Activated naive CD4-positive, alpha-beta T cell (primary cell): ENCODE measurements at places on chromosomes 2 and 18.

DNA sequence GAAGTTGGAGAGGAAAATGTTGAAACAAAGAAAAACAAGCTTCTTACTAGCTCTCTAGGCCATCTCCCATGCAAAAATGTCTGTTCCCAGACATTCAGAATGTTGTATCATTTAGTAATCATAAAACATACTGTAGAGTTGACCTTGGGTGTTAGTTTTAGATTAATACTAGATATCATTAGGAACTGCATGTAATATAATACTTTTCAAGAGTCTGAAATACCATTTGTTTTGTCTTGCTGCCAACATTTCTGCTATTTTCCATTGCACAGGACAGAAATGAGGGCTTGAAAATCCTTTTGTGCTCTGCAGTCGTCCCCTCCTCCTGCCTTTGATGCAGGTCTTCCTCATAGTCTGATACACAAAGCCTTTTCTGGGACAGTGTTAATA, 89.5 kb upstream of the RBMS1 start:
- DNase-seq = no peak

DNA sequence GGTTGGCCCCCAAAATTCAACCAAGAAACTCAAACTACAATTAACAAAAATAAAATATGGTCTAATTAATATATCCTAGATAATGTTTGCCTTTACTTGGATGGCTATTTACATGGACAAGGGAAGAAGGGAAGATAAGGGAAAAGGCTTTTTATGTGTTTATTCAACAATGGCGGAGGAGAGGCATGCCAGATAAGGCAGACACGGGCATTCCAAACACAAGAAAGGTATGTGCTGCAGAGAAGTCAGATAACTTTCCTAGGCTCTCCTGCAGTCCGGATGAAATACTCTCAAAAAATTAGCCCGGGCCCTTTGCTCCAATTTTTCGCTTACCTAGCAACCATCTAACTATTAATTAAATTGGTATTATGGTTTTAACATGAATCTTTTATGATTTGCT, 5.1 kb upstream of the TTR start:
- DNase-seq = no peak

DNA sequence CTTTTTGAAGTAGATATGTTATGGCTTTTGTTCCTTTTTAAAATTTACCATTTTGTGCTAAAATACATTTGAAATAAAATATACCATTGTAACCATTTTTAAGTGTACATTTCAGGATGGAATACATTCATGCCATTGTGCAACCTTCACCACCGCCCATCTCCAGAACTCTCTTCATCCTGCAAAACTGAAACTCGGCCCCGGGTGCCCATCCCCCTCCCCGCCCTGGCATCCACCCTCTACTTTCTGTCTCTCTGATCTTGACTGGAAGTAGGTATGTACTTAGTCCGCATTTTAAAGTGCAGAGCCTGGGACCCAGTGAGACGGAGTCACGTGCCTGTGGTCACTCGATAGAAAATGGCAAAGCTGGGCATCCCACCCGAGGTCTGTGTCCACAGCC, 45.6 kb downstream of the DIPK1C start:
- DNase-seq = no peak

DNA sequence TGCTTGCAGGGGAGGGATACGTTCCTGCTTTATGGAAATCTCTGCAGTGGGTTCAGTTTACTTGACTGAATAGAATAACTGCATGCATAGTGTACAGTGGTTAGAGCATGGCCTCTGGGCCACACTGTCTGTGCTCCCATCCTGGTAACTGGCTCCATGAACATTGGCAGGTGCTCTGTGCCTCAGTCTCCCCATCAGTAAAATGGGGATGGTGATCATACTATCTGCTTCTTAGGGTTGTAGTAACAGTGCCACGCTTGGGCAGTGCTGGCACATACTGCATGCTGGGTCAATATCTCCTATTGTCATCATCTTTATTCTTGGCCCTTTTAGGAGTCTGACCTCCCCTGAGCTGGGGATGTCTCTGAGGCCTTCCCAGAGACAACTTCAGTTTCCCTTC, 117.3 kb downstream of the CTIF start:
- DNase-seq = no peak

DNA sequence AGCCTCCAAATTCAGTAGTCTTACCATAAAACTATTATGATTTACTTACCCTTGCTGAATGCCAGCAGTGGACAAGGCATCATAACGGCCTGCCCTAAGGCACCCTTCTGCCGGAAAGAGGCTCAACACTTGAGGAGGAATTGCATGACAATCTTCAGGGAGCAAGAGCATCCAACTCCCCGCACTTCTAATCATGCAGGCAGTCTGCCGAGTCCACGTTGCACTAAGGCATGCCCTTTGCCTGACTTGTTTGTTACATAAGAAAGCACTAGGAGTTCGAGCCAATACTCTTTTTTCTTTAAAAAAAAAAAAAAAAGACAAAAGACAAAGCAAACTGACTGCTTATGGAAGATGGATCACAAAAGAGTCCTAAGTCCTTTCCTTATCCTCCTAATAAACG, 17.9 kb upstream of the SPTBN1 start:
- no peak for DNase-seq

DNA sequence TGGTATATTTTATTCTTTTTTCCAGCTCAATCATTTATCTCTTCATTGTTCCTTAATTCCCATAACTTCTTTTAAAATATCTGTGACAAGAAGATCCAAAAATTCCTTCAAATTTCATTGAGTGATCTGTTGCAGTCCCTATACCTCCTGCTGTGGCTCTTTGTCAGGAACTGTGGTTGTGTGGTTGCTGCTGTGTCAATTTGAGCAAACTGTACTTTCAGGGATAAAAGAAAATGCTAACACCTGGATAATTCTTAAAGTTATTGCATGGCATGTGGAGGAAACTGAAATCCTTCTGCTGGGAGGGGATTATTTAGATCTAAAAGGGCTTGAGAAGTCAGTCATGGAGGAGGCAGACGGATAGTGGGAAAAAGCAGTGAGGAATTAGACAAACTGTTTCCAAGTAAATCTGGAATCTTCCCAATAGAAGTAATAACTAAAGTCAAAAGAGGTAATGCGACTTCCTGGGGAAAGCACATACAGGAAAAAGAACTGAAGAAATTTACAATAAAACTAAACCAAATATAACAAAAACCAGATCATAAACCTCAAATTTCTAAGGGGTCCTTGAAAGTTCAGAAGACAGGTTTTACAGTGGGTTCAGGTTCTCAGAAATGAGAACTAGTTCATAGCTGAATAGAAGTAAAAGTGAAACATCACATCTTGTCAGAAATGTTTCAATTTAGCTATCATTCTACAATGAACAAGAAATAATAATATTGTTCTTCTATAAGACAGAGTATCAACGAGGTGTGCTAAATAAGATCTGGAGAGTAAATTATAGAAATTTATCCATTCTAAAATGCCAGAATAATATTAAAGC, 33.5 kb upstream of the CD226 start:
- no peak for DNase-seq

- DNase-seq = no peak
Measured at GRCh38 chr18:70645971-70646370, 357.1 kb downstream of the SOCS6 start.

- no peak for DNase-seq
Measured at GRCh38 chr2:43776324-43776723, 2.5 kb downstream of the DYNC2LI1 start.

- DNase-seq = no peak
Measured at GRCh38 chr18:28729321-28729720, 552.4 kb upstream of the CDH2 start.

GRCh38 chr2:239598732-239599090, 197.9 kb upstream of the HDAC4 start:
- DNase-seq = no peak

- DNase-seq = no peak
Measured at GRCh38 chr2:108834620-108835019, 48.0 kb downstream of the CCDC138 start.

DNA sequence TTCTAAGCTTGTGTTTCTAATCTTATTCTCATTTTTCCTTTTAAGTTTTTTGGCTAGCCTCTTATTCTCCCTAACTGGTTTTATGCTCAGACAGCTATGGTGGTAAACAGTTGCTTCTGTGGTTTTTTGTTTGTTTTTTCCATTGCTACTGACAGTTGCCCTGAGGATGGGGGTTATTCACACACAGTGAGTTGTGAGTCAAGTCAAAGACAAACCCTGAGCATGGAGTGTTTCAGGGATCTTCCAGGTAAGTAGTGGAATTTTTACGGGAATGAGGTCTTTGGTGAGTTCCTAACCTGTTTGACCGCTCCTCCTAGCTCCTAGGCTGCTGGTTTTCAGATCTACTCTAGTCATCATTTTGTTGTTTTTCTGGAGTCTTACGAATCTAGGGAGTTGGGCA, 162.8 kb downstream of the ZNF407 start:
- DNase-seq = no peak

DNA sequence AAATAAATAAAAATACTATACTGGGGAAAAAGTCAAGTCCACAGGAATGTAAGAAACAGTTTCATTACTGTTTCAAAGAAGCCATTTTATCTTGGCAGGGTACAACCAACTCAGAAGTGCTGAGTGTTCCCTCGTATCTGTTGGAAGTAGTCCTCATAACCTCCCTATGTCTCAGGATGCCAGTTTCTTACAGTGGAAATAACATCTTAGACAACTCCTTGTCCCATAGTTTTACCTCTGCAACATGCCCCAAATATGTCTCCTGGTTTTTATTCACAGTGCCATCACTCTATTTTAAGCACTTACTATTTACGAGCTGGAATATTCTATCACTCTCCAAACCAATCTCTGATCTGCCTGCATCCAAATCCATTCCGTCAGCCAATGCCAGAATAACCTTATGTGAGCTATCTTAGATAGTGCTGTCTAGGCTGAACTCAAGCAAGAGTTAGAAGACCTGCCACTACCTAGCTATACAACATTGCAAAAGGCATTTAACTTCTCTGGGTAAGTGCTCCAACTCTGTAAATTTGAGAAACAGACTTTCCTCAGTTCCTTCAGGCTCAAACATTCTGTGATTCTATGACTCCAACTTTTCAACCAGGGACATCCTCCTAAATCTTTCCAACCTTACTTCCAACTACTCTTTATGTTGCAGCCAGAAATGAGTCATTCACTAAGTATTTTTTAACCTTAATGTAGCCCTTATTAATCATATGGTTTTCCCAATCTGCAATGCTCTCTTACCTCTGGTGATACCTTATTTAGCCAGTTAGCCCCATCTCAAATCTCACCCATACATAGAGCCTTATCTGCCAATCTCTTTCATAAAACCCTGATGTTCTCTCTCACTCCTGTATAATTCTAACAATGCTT, 66.7 kb downstream of the RTN4 start:
- DNase-seq = no peak

GRCh38 chr2:174337337-174338146, 2.8 kb downstream of the SP9 start:
- no peak for DNase-seq

- DNase-seq = no peak
Measured at GRCh38 chr2:64678771-64679590, 25.3 kb upstream of the SERTAD2 start.

GRCh38 chr2:176582990-176583481, 313.8 kb downstream of the MTX2 start:
- DNase-seq = no peak

GRCh38 chr18:47100212-47100831, 50.0 kb downstream of the HDHD2 start:
- DNase-seq = peak; percentile 22
